ENCODE measurements at places on chromosomes 16 and 17.

- DNase-seq: no peak
Observed at GRCh38 chr17:42598905-42599304, 10.3 kb downstream of the RETREG3 start.

- DNase-seq: no peak
Observed at GRCh38 chr16:286491-287297, 3.7 kb downstream of the PDIA2 start.

DNA sequence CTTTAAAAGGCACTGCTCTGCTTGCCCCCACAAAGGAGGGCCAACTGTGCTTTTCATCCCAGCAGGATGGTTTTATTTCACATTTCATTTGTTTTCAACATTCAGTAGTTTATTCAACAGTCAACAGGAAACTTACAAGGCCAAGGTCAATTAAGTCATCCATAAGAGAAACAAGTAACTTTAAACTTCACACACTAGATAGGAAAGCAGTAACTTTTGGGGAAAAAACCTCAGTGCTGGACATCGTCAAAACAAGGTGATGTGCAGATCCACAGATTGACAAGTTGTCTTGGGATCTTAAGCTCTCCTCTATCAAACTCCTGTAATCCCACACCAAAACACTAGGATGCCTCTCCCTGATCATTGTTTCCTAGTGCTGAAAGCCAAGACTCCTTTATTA is 18.5 kb downstream of the NFE2L1 start:
- no peak for DNase-seq

GRCh38 chr17:64354824-64355535 is 35.7 kb downstream of the PECAM1 start:
- DNase-seq: no peak

- DNase-seq: no peak
Observed at GRCh38 chr17:33992113-33992512, 263.0 kb upstream of the CCL2 start.
